ENCODE measurements at places on chromosomes 4 and X. TPM values are rescaled to one million over a fixed set of nuclear protein-coding genes. Genes with fewer than 3 reads are reported as not detected.

The ESX1 gene
- total RNA-seq: not detected

- H3K36me3 ChIP-seq: no peaks in the 10 kb centered on the region
- H3K4me1 ChIP-seq: peaks cover 17% of the 10 kb centered on the region
- DNase-seq: peak; percentile 7
- H3K27me3 ChIP-seq: peaks cover 5% of the 10 kb centered on the region
- H3K27ac ChIP-seq: no peak overlapping the region
Measured at GRCh38 chr4:83651846-83652245, 115.9 kb downstream of the GPAT3 start.

DNA sequence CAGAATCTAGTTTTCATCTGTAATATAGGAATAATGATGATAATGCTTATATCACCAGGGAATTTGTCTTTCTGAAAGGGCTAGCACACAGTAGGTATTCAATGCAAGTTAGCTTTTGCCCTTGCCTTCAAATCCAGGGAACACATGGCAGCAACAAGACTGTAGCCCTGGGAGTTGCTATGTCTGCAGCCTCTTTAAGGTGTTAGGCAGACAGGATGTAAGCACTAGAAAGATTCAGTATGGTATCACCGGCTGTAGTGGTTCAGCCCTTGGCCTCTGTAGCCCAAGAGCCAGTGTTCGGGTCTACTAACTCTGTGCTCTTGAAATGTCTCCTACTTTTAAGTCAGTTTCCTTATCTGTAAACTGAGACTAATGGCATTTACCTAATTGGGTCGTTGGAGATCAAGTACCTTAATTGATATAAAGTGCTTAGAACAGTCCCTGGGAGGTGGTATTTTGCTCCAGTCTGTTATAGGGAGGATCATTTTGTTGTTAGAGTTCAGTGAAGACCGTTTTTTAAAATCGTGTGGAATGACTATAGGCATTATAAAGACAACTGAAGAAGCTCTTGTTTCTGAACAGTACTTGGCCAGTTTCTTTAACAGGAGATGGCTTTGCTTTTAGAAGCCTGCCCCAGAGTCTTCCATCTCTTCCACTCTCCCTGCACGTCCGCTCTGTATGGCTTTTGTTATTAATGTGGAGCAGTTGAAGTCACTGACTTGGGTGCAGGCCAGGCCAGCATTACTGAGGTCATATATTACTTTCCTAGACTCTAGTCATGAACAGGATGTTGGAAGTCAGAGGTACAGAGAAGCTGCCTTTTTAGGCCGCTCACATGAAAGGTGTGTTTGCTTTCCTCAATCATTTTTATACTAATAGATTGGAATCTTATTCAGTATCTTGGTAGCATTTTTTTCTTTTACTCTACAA lies 44.8 kb downstream of the GAB1 start:
- peak overlapping the region; percentile 83 for H3K27ac ChIP-seq
- H3K4me1 ChIP-seq: peaks cover 52% of the 10 kb centered on the region
- peak; percentile 78 for DNase-seq
- H3K36me3 ChIP-seq: no peaks in the 10 kb centered on the region
- H3K4me3 ChIP-seq: peak overlapping the region; percentile 76

- no peaks in the 10 kb centered on the region for H3K4me1 ChIP-seq
- no peak overlapping the region for H3K27ac ChIP-seq
- H3K4me3 ChIP-seq: no peak overlapping the region
- no peak for DNase-seq
- H3K27me3 ChIP-seq: peaks cover 2% of the 10 kb centered on the region
Measured at GRCh38 chr4:130023088-130023487, 927.1 kb downstream of the C4orf33 start.

GRCh38 chrX:27924261-27924660 lies 57.0 kb downstream of the DCAF8L1 start:
- DNase-seq: no peak
- H3K4me3 ChIP-seq: no peak overlapping the region
- no peaks in the 10 kb centered on the region for H3K36me3 ChIP-seq
- H3K27me3 ChIP-seq: peaks cover 1% of the 10 kb centered on the region
- peaks cover 43% of the 10 kb centered on the region for H3K4me1 ChIP-seq

DNA sequence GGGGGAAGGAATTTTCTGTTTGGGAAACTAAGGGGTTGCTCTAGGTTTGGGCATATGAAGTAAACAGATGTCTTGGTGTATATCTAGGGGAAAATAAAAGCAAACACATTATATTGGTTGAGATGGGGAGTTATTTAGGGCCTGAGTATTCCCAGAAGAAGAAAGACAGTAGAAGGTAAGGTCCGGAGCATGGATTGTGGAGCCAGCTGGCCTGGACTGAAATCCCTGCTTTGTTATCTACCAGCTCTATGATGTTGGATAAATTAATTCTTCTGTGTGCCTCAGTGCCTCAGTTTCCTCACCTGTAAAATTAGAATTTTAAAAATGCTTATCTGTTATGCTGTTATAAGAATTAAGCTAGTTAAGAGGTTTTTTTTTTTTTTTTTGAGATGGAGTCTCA lies 272.3 kb upstream of the RPS6KA3 start:
- no peaks in the 10 kb centered on the region for H3K4me1 ChIP-seq
- no peak overlapping the region for H3K4me3 ChIP-seq
- no peak for DNase-seq
- H3K36me3 ChIP-seq: peaks cover 5% of the 10 kb centered on the region
- H3K27ac ChIP-seq: no peak overlapping the region

GRCh38 chr4:184655889-184656869 lies 6.6 kb downstream of the PRIMPOL start:
- peaks cover 27% of the 10 kb centered on the region for H3K4me1 ChIP-seq
- peaks cover 13% of the 10 kb centered on the region for H3K36me3 ChIP-seq
- H3K4me3 ChIP-seq: no peak overlapping the region
- H3K27ac ChIP-seq: peak overlapping the region; percentile 52

DNA sequence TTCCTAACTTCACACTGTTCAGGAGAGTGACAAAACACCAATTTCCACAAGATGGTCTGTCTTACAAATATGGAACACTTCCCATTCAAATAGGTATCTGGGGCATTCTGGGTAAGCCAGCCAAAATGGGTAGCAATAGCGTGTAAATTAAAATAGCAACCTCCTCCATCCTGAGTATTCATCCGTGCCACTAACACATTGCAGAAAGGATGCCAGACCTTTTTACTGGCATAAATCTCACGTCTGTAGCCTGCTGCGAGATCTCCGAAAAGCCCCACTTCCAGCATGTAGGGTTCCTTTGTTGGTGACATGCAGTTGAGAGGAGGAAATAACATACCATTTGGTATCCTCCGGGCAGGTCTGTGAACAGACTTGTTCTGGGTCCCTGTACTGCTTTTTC lies 52.7 kb upstream of the RAI2 start:
- H3K4me1 ChIP-seq: no peaks in the 10 kb centered on the region
- no peak overlapping the region for H3K4me3 ChIP-seq
- no peak overlapping the region for H3K27ac ChIP-seq
- no peaks in the 10 kb centered on the region for H3K36me3 ChIP-seq

DNA sequence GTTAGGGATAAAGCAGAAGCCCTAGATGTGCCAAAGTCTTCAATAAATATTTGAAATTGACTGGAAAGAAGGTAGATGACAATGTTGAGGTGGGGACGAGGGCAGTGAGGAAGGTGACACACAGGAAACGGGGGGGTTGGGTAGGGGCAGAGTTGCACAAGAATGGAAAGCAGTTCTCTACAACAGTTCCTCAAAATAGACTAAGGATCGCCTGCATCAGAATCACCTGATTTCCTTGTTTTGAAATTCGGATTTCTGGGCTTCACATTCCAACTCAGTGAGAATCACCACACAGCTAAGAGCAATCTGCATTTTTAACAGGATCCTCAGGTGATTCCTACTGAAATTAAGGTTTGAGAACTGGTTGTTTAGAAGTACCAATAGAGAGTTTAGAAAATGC lies 70.6 kb downstream of the ARFIP1 start:
- peak overlapping the region; percentile 34 for H3K4me3 ChIP-seq
- H3K36me3 ChIP-seq: peaks cover 19% of the 10 kb centered on the region
- peak; percentile 37 for DNase-seq

- H3K27me3 ChIP-seq: no peaks in the 10 kb centered on the region
- peak overlapping the region; percentile 2 for H3K27ac ChIP-seq
- no peak overlapping the region for H3K4me3 ChIP-seq
- DNase-seq: peak; percentile 14
- peaks cover 9% of the 10 kb centered on the region for H3K36me3 ChIP-seq
Measured at GRCh38 chr4:187493661-187494060, 501.9 kb upstream of the ZFP42 start.

The NAP1L2 gene
- 0.87 TPM for total RNA-seq

- H3K4me3 ChIP-seq: no peak overlapping the region
- DNase-seq: peak; percentile 63
- H3K4me1 ChIP-seq: peaks cover 17% of the 10 kb centered on the region
- no peaks in the 10 kb centered on the region for H3K36me3 ChIP-seq
Measured at GRCh38 chr4:72858328-72858727, 211.2 kb downstream of the COX18 start.

DNA sequence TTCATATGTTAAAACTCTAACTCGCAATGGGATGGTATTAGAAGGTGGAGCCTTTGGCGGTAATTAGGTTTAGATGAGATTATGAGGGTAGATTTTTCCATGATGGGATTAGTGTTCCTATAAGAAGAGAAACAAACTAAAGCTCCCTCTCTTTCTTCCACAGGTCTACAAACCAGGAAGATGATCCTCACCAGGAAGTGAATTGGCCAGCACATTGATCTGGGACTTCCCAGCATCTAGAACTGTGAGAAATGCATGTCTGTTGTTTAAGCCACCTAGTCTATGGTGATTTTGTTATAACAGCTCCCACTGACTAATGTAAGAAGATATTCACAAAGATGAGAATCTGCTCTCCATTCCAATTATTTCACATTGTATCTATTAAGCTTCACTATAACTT lies 2266.9 kb downstream of the PCDH7 start:
- no peak overlapping the region for H3K4me3 ChIP-seq
- H3K4me1 ChIP-seq: no peaks in the 10 kb centered on the region
- no peak for DNase-seq

DNA sequence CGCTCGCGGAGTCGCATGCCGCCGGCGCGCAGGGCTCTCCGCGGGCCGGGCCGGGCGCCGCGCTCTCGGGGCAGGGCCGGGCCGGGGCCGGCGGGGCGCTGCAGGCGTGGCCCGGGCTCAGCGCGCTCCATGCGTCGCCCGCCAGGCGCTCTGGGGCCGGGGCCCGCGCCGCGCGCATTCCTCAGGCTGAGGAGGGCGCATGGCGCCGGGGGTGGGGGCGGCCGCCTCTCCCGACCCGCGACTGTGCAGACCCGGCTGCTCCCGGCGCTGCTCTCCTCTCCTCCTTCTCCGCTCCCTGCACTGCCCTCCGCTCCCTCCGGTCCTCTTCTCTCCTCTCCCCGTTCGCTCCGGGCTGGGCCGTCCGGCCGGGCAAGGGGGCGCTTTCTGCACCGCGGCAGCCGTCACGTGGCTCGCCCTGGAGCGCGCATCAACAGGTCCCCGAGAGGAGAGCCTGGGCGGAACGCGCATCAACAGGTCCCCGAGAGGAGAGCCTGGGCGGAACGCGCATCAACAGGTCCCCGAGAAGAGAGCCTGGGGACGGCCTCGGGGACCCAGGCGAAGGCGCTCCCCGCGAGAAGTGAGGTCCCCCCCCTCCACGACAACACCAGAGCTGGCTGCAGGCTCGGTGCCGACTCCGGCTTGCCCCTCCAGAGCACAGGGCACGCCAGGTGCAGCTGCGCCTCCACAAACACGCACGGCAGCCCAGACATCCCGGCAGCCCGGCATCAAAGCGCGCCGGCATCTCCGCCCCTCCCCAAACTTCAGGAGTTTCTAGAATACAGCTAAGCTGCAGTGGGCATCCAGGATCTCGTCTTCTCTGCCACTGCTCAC lies 12.9 kb downstream of the PPP2R3B start:
- H3K36me3 ChIP-seq: no peaks in the 10 kb centered on the region
- H3K27ac ChIP-seq: no peak overlapping the region
- H3K4me3 ChIP-seq: peak overlapping the region; percentile 83
- peaks cover 5% of the 10 kb centered on the region for H3K27me3 ChIP-seq
- peak; percentile 19 for DNase-seq

DNA sequence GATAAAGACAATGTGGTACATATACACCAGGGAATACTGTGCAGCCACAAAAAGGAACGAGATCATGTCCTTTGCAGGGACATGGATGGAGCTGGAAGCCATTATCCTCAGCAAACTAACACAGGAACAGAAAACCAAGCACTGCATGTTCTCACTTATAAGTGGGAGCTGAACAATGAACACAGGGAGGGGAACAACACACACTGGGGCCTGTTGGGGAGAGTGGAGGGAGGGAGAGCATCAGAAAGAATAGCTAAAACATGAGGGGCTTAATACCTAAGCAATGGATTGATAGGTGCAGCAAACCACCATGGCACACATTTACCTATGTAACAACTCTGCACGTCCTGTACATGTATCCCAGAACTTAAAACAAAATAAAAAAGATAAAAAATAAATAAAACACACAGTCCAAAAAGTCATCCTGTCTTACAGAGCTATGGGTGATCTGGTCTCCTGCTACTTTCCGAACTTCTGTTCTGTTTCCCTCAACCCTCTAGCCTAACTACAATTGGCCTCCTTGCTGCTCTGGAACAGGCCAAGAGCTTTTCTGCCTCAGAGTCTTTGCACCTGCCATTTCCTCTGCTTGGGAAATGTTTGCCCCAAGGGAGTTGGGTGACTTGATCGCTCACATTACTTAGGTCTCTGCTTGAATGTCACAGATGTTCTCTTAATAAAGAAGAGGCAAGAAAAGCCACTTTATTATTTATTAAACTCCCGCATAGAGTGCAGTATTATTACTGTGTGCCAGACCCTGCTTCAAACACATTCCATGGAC lies 1.1 kb upstream of the CD38 start:
- peaks cover 63% of the 10 kb centered on the region for H3K27me3 ChIP-seq
- H3K36me3 ChIP-seq: no peaks in the 10 kb centered on the region
- DNase-seq: no peak

The SOWAHB gene
- total RNA-seq: not detected

DNA sequence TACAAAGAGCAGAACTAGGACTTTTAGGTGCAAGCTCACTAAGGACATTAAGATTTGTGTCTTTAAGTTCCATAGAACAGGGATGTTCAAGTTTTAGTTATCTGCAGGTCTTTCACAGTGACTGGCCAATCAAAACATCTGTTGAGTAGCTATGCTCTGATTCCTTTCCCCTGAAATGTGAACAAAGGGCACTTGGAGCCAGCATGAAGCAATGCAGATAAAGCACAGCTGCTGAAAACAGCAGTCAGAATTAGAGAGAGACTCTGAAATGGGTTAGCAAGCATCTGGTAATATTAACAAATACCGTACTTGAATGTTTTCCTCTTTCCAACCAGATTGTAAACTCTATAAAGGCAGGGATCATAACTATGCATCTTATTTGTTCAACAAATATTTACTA lies 276.9 kb downstream of the RAB28 start:
- no peak for DNase-seq
- no peaks in the 10 kb centered on the region for H3K4me1 ChIP-seq
- H3K36me3 ChIP-seq: peaks cover 7% of the 10 kb centered on the region

- no peak for DNase-seq
- H3K36me3 ChIP-seq: no peaks in the 10 kb centered on the region
- no peak overlapping the region for H3K27ac ChIP-seq
- H3K4me3 ChIP-seq: no peak overlapping the region
- peaks cover 7% of the 10 kb centered on the region for H3K4me1 ChIP-seq
Measured at GRCh38 chr4:48308901-48309300, 32.4 kb upstream of the SLAIN2 start.

Data from HFFc6 (cell line).